ENCODE measurements at places on chromosomes 2 and 18. TPM values are rescaled to one million over a fixed set of nuclear protein-coding genes. Genes with fewer than 3 reads are reported as not detected.

The SKA1 gene
- total RNA-seq: not detected

GRCh38 chr2:221347471-221347870 lies 224.6 kb downstream of the EPHA4 start:
- DNase-seq: no peak

DNA sequence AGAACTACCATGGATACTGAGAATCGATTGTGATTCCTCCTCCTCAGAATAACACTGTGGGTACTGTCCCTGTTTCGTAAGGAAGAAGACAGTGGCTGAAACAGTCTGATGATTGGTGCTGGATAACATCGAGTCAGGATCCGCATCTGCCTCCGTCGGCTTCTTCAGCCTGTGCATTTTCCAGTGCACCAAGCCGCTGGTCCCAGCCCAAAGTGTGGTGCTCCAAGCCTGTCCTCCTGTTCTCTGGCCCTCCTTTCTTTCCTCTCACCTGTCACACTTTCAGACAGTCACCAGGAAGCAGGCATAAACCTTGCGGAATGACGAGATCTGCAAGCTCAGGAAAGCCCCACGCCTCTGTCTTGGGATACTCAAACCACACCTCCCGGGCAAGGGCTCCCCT lies 30.6 kb downstream of the PTGR3 start:
- no peak for DNase-seq

DNA sequence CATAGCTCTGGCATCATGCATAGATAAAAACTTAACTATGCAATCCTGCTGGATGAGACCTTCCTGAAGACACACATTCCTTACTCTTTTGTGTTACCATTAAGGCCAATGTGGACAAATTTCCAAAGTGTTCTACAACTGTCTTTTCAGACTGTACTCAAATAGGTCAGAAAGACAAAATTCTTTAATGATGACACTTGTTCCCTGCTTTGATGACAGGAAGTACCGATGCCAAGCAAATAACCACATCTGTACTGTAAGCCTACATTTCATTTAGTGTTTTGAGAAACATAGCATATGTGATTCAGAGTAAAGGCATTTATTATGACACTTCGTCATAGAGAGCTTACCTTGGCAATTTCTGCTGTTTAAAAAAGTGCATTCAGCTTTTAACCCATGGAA lies 55.0 kb downstream of the PMAIP1 start:
- no peak for DNase-seq

- DNase-seq: no peak
Measured at GRCh38 chr18:63850020-63850419, 37.5 kb upstream of the SERPINB2 start.

- no peak for DNase-seq
Measured at GRCh38 chr2:10027660-10028330, 15.6 kb upstream of the KLF11 start.

GRCh38 chr2:158750458-158751125 lies 44.5 kb upstream of the DAPL1 start:
- no peak for DNase-seq

The REG3A gene
- total RNA-seq: 351 TPM
